Ascending aorta (tissue), 2 donors: ENCODE measurements at places on chromosomes 11 and 22. TPM values are rescaled to one million over a fixed set of nuclear protein-coding genes. Genes with fewer than 3 reads are reported as not detected.

SCGB2A2 gene
- total RNA-seq: not detected

BEST1 gene
- 30.9 TPM for total RNA-seq

FREY1 gene
- total RNA-seq: not detected

SSTR3 gene
- total RNA-seq: not detected

C11orf42 gene
- not detected for total RNA-seq

CRYBA4 gene
- not detected for total RNA-seq

OR52A1 gene
- not detected for total RNA-seq
